ENCODE measurements at places on chromosomes 7 and 10. TPM values are rescaled to one million over a fixed set of nuclear protein-coding genes. Genes with fewer than 3 reads are reported as not detected.

LIPN gene
- not detected for total RNA-seq

CTTNBP2 gene
- total RNA-seq = 1.1 TPM

HOXA5 gene
- 0.43 TPM for total RNA-seq

TMEM248 gene
- 65.4 TPM for total RNA-seq

PLAC9 gene
- total RNA-seq = not detected

INSYN2A gene
- total RNA-seq = under 0.01 TPM

NYAP1 gene
- total RNA-seq = 1.4 TPM

CFAP70 gene
- total RNA-seq = 1.3 TPM

GTPBP10 gene
- total RNA-seq = 20.0 TPM

TLL2 gene
- total RNA-seq = 0.85 TPM

HDAC9 gene
- total RNA-seq = 52.8 TPM

MYL10 gene
- total RNA-seq = not detected

JAZF1 gene
- 1.2 TPM for total RNA-seq

DOCK4 gene
- 10.6 TPM for total RNA-seq

LIPJ gene
- not detected for total RNA-seq

CTAGE8 gene
- 2.8 TPM for total RNA-seq

ZNF107 gene
- total RNA-seq = 2.2 TPM

SPDYE5 gene
- total RNA-seq = not detected

TRPV5 gene
- not detected for total RNA-seq

TRIM50 gene
- total RNA-seq = not detected

ELMO1 gene
- total RNA-seq = 1.4 TPM

UNCX gene
- total RNA-seq = not detected

GDF10 gene
- total RNA-seq = under 0.01 TPM

EN2 gene
- total RNA-seq = not detected

MOGAT3 gene
- not detected for total RNA-seq

Measured in tracheal epithelial cell (primary cell).